ENCODE measurements at places on chromosomes 11 and 22.

GRCh38 chr11:7573558-7574296 is 59.9 kb downstream of the PPFIBP2 start:
- no peak for DNase-seq

DNA sequence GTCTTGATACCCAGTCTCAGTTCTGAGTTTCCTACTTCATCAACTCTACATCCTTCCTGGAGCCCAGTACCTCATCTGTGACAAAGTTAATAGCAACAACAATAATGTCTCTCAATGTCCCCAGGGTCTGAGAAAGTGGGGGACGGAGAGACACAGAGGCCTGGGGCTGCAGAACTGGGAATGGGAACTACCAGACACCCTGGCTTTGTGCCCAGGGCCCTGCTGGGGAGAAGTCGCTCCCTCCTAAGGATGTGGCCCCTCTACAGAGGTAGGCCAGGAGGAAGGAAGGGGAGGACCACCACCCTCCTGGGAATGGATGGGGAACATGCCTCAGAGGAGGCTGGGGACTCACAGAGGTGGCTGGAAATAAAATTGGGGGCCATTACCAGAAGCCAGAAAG is 5.5 kb downstream of the PRG3 start:
- no peak for DNase-seq

GRCh38 chr11:119726585-119727522 is 2.1 kb downstream of the NECTIN1 start:
- DNase-seq: no peak

DNA sequence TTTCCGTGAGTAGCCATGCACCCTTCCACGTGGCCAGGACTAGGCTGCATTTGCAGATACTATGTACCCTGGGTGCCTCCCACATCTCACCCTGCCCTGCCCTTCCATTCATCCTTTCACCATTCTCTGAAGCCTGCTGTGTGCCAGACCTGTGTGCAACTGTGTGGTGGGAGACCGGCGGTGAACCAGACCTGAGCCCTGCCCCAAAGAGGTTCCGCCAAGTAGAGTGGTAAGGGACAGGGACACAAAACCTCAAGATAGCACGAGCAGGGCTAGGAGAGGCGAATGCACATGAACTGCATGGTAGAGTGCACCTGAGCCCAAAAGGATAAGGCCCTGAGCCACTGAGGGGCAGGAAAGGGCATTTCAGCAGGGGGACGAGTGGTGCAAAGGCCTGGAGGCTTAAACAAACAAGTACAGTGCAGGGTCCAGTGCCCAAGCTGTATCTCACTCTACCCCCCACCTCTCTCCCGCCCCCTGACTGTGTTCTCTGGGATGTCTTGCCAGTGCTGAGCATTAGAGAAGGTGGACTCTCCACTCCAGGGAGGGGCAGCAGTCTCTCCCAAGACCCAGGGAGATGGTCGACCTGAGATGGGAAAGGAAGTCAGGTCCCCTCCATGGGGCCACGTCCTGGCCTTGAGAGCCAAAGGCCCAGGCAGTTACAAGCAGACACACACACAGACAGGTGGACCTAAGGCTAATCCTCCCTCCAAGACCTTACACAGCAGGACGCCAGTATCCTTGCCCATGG is 14.1 kb upstream of the ARAP1 start:
- DNase-seq: no peak

- no peak for DNase-seq
These were observed 22.6 kb downstream of the C11orf71 start for GRCh38 chr11:114377612-114378267.

DNA sequence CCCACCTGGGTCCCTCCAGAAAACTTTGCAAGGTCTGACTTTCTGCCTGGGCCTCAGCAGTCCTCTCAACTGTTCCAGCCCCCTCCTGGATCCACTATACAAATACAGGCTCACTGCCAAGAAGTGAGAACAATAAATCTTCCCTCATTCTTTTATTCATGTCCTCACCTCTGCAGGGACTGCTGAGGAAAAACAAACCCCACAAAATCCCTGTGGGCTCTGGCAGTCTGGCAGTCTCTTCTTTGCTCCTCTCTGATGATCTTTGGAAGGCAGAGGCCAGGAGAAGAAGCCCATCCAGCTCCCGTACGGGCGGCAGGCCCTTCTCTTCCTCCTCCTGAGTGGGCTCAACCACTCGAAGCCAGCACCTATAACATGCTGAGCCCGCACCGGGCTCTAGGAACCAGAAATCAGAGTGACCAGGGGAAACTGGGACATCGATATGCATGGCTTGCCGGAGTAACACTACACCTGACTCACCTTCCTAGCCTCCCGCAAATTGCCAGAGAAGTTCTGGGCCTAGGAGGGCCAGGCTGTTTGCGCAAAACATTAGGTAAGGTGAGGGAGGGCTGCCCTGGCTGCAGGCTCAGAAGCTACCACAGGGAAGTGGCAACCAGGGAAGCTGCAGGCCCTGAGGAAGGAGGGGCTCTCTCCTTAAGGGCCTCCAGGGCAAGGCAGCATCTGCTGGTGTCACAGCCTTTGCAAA is 24.2 kb downstream of the TMPRSS5 start:
- DNase-seq: no peak

- no peak for DNase-seq
These were observed 89.0 kb downstream of the TRMU start for GRCh38 chr22:46424496-46424895.

DNA sequence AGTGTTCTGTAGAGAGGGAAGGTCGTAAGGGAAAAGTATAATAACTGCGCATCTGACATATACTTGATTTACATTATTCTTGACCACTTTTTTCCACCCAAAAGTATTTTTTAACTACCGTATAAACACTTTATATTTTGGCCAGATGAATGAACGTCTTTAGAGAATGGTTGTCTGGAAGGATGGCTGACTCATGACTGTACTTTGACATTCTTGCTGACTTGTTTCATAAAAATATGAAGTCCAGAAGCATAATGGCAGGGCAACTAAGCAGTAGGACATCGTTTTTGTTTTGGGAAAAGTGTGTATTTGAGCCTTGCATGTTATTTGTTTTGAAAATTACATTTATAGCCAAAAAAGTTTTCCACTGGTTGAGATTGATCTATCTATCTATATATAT is 110.0 kb downstream of the OSBP2 start:
- DNase-seq: no peak

DNA sequence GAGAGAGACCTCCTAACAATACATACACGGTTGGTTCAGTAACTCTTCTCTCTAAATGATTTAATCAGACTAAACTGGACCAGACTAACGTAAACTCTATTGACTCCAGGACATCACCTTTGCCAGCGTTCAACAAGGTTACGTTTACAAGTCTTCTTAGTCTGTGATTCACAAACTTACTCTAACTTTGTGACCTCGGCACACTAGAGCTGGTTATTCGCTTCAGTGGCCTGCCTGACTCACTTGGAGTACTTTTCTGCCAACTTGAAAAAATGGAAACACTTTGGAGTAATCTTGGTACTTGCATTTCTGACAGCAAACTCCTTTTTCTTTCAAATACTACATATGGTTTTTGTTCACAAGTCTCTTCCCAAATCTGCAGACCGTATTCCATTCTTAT is 26.2 kb downstream of the MTMR2 start:
- DNase-seq: no peak

DNA sequence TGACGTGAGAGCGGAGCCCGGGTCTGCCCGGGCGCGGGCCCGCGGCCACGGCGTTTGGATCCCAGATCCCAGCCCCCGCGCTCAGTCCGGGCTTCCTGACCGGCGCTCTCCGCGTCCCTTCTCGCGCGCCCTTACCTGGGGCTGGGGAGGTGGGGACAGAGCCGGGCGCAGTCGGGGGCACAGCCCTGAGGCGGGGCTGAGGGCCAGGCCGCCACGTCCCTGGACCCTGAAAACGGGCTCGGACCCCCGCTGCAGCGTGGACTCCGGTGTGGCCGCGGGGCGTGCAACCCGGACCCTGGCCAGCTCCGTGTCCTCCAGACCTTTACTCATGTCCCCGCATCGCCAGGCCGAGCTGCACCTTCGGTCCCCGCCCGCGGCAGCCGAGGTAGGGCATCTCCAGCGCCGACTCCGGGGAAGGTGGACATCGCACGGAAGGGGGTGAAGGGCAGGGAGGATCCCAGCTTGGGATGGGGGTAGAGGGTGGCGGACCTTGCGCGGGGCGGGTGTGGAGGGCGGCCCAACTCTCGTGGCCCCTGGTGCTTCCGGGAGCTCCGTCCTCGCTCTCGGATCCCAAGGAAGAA is 9.9 kb upstream of the AIFM3 start:
- DNase-seq: no peak

- DNase-seq: no peak
These were observed 11.1 kb downstream of the RAPSN start for GRCh38 chr11:47437746-47438418.

GRCh38 chr11:36305047-36305446 is 9.0 kb downstream of the PRR5L start:
- DNase-seq: no peak
